ENCODE measurements at places on chromosomes 4 and X.
A peak's percentile ranks its signal among the peaks of the same experiment; 100 is the strongest.

GRCh38 chrX:47674776-47675175 is 15.8 kb upstream of the UXT start:
- no peak for DNase-seq

DNA sequence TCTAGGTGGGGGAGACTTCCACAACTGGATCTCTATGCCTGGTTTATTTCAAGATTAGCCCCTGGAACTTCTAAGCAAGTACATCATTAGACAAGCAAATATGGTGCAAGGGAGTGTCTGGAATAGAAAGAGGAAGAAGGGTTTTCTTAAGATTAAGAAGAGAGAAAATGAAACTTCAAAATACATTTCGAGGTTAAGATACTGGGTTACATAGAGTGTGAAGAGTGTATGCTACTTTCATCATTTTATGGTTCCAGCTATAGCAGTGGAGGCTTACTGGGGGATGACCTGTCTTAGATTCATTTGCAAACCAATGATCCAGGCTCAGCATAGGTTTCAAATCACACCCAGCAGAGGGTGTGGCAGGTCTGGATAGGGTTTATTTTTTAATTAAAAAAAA is 144.4 kb upstream of the GATB start:
- no peak for DNase-seq

DNA sequence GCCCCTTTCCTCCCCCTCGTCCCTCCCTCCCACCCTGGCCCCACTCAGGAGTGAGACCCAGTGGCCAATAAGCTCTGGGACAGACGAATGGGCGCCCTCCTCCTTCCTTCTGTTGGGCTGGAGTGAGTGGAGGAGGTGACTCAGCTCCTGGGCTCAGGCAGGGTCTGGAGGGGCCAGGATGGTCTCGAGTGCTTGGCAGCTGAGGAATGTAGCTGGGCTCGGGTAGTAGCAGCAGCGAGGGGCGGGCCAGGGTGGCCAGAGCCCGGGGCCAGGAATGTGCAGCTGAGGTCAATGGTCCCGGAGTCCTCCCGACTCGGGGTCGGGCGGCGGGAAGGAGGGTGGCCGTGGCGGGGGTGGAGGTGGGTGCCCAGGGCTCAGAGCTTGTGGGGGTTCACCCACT is 15.0 kb downstream of the G6PD start:
- DNase-seq = peak; percentile 66

DNA sequence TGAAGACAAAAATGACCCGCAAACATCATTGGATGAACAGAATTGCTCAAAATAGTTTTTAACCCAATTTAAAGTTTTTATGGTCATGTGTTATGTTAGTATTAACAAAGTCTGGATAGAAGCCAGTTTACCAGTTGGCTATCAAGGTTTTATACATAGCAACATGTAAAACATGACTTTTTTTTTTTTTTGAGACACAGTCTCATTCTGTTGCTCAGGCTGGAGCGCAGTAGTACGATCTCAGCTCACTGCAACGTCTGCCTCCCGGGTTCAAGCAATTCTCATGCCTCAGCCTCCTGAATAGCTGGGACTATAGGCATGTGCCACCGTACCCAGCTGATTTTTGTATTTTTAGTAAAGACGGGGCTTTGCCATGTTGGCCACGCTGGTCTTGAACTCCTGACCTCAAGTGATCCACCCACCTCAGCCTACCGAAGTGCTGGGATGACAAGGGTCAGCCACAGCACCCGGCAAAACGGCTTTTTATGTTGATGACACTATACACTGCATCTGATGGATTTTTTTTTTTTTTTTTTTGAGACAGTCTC is 3.4 kb downstream of the SAT1 start:
- no peak for DNase-seq

DNA sequence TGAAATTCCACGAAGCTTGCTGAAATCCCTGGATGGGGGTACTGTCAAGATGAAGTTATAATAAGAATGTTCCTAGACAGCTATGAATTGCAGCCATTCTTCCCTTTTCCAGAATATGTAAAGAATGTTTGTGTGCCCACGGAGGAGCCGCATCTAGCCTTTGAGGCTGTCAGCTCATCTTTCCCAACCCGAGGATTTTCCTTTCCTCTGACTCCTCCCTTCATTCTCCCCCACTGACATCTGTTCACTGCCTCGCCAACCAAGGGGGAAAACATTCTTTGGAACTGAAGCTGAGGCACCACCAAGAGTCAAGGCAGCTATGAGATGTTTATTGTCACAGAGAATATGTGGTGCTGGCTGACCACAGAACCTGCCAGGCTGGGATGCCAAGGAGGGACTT is 8.8 kb downstream of the NHSL2 start:
- peak; percentile 47 for DNase-seq

- no peak for DNase-seq
Observed at GRCh38 chrX:88560673-88561330, 186.2 kb upstream of the CPXCR1 start.

DNA sequence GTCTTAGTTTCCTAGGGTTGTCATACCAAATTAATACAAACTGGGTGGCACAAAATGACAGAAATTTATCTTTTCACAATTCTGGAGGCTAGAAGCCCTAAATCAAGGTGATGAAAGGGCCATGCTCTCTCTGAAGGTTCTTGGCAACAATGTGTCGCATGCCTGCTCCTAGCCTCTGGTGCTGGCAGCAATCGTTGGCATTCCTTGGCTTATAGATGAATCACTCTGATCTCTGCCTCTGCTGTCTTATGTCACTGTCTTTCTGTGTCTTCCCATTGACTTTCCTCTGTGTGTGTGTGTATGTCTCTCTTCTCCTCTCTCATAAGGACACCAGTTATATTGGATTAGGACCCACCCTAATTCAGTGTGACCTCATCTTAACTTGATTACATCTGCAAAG is 15.9 kb upstream of the INTU start:
- peak; percentile 36 for DNase-seq

GRCh38 chrX:63349307-63349706 is 1.8 kb downstream of the SPIN4 start:
- peak; percentile 32 for DNase-seq

DNA sequence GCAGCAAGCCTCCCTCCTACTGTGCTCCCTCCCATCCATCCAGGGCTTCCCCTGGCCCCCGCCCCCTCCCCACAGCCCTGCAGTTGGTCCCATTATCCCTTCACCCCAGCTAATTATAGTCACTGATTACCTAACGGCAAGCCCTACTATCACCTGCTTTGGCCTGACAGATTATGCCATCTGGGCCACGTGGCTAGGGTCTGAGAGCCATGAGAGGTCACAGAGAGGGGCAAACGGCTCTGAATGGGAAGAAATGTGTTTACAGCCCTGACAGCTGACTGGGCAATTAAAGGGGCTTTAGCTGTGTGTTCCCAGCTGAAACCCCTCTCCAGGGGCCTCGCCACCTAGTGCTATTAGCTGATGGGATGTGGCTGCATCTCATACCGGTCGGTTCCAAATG is 134.4 kb upstream of the CPEB2 start:
- DNase-seq = peak; percentile 84

DNA sequence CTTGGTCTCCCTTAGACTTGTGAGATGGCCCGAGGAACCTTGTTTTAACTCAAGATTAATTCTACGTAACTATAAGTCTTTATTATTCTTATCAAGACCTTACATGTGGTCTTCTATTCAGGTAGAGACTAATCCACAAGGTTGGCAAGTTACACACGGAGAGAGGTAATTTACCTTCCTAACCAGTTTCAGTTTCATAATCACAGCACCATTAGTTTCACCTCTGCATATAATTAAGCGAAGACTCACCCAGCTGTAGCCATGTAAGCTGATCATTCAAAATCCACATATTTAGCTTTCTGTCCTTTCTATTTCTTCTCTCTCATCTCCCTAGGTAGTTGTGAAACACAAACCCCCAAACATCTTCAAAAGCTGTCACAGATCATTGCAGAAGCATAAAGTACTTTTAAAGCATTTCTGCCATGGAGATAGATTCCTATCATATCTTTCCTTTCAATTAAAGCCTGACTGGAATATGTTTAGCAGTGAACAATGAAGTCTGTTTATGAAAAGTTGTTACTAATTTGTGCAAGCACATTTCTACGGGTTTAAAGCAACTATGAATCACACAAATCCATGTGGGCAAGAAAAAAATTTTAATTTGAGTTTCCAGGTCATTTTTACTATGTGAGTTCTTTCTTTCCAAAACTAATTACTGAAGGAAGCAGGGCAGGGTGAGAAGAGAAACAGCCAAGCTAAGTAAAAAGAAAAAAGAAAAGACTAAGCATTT is 78.5 kb downstream of the BTC start:
- DNase-seq = no peak

- no peak for DNase-seq
Observed at GRCh38 chr4:83536362-83537272, 709 bp downstream of the GPAT3 start.

DNA sequence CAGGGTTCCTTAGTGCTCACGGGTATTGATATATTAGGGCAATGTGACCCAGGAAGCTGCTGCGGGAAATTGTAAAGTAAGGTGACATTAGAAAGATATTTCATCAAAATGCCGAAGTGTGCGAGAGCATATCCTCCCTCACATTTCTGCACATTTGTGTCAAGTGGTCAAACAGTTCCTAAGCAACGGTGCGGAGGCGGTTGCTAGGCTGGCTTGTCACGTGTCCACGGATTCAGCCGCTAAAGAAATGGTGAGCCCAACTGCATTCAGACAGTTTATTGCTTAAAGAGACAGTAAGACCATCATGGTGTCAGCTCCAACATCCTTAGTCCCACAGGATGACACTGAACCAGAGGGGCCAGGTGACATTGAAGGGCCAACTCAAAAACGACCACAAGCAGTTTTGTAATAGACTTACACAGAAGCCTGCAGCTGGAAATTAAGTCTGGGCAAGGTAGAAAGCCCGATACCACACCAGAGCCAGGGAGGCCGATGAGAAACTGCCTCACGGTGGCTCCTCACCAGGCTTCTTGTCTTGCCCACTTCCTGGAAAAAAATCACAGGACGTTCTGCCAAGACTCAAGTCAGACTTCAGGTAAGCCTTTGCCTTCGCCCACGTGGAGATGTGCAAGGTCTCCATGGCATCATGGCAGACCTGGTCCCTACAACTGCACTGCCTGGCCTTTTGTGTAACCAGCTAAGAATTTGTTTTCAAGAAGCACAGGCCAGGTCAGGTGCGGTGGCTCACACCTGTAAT is 50.4 kb downstream of the USP11 start:
- peak; percentile 45 for DNase-seq

- peak; percentile 8 for DNase-seq
Observed at GRCh38 chr4:136750897-136751296, 781.4 kb downstream of the PCDH18 start.

- DNase-seq = no peak
Observed at GRCh38 chr4:118740869-118741268, 55.7 kb downstream of the METTL14 start.

DNA sequence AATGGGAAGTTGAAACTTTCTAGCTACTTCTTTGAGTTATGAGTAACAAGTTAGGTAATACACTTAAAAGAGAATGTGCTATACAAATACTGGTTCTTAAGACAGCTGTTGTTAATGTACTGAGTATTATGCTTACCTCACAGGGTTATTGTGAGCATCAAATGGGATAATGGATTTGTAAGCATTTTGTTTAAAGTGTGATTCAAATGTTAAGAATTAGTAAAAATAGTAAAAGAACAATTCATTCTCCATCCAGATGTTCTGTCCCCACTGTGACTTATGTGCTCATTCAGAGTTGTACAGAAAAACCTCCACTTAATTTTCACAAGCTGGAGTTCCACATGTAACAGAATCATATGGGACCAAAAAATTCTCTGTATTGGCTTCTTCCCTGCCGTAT is 63.6 kb downstream of the AR start:
- DNase-seq = no peak

GRCh38 chr4:91280551-91281290 is 1023.0 kb upstream of the GRID2 start:
- no peak for DNase-seq

- DNase-seq = peak; percentile 83
Observed at GRCh38 chr4:98617358-98618047, 40.9 kb downstream of the TSPAN5 start.

DNA sequence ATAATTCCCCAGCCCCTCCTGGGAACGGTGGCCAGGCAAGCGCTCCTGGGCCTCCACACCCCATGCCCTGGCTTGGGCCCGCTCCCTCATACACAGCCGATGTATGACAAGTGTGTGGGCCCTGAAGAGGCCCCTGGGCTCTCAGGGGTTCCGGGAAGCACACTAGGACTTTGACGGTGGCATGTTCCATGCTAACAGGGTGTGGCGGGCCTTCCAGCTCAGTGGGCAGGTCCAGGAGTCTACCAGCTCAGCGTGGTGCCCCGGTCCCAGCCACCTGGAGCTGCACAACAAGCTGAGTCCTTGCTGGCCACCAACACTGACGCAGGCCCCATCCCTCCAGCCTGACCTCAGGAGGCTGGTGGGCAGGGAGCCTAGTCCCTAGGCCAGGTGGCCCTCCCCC is 24.4 kb upstream of the HMX1 start:
- DNase-seq = no peak

DNA sequence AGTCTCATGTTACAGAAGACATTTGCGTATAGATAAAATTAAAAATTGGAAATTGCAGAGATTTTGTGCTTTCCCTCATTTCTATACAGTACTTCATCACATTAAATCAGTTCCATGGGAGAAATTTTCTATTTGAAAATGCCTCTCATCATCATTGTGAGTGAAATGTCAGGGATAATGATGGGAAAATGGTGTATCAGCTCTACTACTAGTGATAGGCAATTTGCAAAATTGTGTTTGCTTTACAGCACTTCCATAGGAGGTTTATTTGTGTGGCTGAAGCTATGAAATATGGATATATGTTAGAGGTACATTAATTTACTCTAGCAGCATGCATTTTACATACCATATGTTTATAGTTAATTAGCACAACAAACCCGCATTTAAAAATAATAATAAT is 21.0 kb upstream of the ANAPC4 start:
- no peak for DNase-seq

- DNase-seq = peak; percentile 53
Observed at GRCh38 chr4:8269535-8270417, at the start of gene HTRA3. TSS of gene HTRA3 (plus strand) at chr4:8269754. CDS start at chr4:8269969, 215 bp downstream.

DNA sequence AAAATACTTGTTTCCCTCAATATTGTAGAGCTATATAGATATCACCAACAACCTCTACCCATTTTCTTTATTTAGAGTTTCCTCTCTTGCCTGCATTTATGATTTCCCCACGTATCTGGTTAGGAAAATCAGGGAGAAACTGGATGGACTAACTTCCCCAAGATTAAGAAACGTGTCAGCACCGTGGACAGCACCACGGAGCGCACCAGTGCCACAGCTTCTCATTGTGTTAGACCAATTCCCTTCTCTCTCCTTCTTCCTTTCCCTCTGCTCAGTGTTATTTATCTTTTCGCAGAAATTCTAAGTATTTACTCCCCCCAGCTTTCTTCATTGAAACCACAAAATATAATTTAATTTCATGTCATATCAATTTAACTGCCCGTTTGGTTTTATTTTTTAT is 568.6 kb upstream of the BOD1L1 start:
- DNase-seq = peak; percentile 81

- no peak for DNase-seq
Observed at GRCh38 chrX:132114607-132115006, 13.2 kb downstream of the FRMD7 start.

All from myocyte (in vitro differentiated cells).